ENCODE measurements at places on chromosomes 3 and 15.
A peak's percentile ranks its signal among the peaks of the same experiment; 100 is the strongest.

DNA sequence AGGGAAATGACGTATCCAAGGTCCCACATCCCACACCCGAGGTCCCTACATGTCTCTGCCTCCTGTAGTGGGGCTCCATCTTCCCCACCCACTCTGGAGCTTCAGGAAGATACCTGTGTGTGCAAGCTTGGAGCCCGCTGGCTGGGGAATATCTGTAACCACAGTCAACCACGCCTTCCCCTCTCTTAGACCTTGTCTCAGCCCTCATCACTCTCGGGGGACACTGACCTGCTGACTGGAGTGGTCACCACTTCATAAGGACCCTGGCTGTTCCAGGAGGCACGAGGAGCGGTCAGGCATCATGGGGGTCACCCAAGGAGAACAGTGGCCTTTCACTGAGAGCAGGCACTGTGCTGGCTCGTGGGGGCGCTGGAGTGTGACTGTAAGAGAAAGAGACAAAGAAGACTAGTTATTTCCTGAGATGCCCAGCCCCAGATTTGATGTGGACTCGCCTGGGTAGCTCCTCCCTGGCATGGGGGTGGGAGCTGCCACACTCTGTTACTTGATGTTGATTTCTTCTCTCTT, 48.6 kb downstream of the CTXND1 start:
- DNase-seq = no peak

- DNase-seq = no peak
Measured at GRCh38 chr15:84834969-84835368, 17.8 kb downstream of the ALPK3 start.

- no peak for DNase-seq
Measured at GRCh38 chr15:45180648-45181436, 6.9 kb downstream of the SHF start.

DNA sequence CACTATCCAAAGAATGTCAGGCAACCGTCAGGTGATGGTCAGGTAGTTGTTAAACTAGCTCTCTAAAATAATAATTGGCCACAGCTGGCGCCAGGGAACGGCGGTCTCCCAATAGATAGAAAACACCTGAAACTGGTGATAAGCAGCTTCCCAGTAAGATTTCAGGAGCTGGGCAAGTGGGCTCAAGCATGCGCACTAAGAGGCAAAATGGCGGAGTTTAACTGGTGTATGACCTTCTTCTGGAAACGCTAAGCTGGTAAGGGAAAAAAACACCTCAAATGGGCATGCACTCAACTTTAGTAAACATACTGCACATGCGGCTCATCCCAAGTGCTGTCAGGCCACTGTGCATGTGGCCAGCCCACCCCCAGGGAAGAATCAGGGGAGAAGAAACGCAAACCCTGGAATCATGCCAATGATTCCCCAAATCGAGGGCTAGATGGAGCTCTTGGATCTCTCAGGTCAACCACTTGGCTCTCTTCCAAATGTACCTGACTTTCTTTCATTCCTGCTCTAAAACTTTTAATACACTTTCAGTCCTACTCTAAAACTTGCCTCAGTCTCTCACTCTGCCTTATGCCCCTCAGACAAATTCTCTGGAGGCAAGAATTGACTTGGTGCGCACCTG, 195.0 kb downstream of the ZNF621 start:
- no peak for DNase-seq

- no peak for DNase-seq
Measured at GRCh38 chr15:70199540-70200410, 102.1 kb upstream of the TLE3 start.

GRCh38 chr3:56467108-56467507, 1.2 kb downstream of the ERC2 start:
- no peak for DNase-seq

DNA sequence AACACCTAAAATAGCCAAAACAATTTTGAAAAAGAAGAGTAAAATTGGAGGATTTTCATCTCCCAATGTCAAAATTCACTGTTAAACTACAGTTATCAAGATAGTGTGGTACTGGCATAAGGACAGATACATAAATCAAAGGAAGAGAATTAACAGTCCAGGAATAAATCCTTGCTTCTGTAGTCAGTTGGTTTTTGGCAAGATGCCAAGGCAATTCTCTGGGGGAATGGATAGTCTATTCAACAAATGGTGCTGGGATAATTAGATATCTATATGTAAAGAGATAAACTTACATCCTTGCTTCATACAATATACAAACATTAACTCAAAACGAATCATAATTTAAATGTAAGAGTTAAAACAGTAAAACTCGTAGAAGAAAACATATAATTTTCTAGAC, 57.9 kb upstream of the SELENOK start:
- no peak for DNase-seq

- no peak for DNase-seq
Measured at GRCh38 chr3:99013077-99013476, 111.6 kb upstream of the DCBLD2 start.

- no peak for DNase-seq
Measured at GRCh38 chr15:65394280-65394789, 16.5 kb upstream of the IGDCC3 start.

DNA sequence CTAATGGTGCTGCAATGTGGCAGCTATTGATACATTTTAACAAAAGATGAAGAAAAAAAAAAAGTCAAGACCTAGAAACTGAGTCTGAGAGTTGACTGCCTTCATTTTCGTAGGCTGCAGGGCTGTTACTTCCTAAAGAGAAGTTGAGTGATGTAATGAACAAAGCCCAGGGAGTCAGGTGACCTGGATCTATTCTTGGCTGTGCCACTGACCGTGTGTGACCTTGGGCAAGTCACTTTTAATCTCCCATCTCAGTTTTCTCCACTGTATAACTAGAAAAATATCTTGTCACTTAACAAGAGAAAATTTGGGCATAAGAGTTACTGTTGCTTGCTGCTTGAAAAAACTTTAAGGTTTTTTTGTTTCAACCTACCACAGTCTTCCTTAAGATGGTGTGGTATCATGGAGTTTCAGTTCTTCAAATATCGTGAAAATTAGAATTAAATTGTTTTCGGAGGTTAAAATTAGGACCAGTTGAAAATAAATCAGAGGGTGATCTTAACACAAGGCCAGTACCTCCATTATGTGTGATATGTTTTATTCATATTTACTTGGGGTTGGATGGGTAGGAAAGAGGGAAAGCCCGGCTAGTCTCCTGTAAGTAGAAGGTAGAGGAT, 5.8 kb downstream of the FMN1 start:
- DNase-seq = no peak

DNA sequence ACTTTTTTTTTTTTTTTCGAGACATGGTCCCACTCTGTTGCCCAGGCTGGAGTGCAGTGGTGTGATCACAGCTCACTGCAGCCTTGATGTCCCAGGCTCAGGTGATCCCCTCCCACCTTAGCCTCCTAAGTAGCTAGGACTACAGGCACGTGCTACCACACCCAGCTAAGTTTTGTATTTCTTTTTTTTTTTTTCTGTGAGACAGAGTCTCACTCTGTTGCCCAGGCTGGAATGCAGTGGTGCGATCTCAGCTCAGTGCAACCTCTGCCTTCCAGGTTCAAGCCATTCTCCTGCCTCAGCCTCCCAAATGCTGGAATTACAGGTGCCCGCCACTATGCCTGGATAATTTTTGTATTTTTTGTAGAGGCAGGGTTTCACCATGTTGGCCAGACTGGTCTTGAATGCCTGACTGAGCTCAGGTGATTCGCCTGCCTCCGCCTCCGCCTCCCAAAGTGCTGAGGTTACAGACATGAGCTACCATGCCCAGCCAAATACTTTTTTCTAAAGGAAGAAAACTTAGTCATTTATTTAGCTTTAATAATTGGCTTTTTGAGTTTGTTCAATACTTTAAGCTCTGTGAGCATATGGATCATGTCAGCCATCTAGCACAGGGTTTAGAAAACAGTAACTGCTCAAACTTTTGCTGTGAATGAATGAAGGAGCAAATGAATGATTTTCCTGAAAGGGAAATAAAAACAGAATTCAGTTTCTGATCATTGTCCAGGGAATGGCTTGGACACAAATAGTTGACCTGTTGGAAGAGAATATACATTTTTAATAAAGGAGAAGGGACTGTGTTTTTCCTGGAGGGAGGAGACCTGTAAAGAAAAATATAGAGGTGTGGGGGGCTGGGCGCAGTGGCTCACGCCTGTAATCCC, 26.0 kb downstream of the UBE2E1 start:
- no peak for DNase-seq

GRCh38 chr15:33476076-33476475, 165.3 kb downstream of the RYR3 start:
- no peak for DNase-seq

DNA sequence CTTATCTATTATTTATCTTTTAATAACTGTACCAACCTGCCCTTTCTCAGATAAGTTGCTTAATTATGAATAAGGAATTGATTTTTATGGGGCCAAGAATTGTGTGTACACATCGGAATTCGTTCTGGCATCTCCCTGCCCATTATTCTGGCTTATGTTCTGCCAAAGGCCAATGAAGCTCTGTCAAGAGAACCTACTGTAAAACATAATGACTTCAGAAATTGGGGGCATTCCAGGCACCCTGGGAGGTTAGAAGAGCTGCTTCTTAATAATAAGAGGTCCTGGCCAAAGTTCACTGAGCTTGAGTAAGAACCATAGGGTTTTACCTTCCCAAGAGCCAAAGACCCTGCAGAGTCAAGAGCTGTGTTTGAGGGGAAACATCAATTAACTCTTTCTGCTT, 261.7 kb downstream of the SLC9A9 start:
- no peak for DNase-seq

DNA sequence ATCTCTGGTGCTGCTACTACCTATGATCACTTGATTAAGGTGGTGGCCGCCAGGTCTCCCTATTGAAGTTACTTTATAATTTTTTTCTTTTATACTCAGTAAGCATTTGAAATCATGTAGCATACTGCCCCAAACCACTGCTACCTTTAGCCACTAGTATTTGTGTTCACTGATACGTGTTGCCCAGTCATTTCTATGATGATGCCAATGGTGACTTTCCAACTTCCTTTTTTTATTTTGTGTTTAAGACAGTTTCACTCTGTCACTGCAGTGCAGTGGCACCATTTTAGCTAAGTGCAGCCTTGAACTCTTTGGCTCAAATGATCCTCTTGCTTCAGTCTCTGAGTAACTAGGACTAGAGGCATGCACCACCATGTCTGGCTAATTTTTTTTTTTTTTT, 598.2 kb downstream of the NAALADL2 start:
- DNase-seq = no peak

GRCh38 chr3:111785034-111785433, 74.0 kb upstream of the PHLDB2 start:
- no peak for DNase-seq

GRCh38 chr15:82122746-82123400, 77.1 kb upstream of the MEX3B start:
- DNase-seq = no peak

- peak; percentile 8 for DNase-seq
Measured at GRCh38 chr3:59783468-59783988, 733.7 kb upstream of the CFAP20DC start.

- DNase-seq = no peak
Measured at GRCh38 chr3:115236496-115236895, 89.4 kb upstream of the ZBTB20 start.

DNA sequence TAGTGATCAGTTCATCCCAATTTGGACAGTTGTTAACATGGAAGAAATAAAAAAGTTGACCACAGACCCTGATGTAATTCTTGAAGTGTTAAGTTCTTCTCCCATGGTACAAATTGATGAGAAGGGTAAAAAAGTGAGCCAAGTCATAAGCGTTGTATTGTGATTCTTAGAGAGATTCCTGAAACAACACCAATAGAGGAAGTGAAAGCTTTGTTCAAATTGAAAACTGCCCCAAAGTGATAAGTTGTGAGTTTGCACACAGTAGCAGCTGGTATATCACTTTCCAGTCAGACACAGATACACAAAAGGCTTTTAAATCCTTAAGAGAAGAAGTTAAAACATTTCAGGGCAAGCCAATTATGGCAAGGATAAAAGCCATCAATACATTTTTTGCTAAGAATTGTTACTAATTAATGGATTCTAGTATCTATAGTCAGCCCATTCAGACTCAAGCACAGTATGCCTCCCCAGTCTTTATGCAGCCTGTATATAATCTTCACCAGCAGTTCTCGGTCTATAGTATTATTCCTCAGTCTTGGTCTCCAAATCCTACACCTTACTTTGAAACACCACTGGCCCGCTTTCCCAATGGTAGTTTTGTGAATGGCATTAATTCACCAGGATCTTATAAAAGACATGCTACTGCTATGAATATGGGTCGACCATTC, 38.2 kb downstream of the CDIN1 start:
- DNase-seq = no peak

- no peak for DNase-seq
Measured at GRCh38 chr15:72146934-72147333, 28.7 kb downstream of the SENP8 start.

Measured in activated T-helper 9 cell treated with anti-CD3 and anti-CD28 coated beads, Interleukin-2, amount 50 U/mL, for 16 hours (primary cell).